Stimulated activated CD8-positive, alpha-beta memory T cell treated with anti-CD3 and anti-CD28 coated beads, Interleukin-2, amount 100 ng/mL, for 48 hours (primary cell): ENCODE measurements at places on chromosomes 13 and 19.

- no peak for DNase-seq
Observed at GRCh38 chr13:80278706-80279105, 62.2 kb downstream of the SPRY2 start.

DNA sequence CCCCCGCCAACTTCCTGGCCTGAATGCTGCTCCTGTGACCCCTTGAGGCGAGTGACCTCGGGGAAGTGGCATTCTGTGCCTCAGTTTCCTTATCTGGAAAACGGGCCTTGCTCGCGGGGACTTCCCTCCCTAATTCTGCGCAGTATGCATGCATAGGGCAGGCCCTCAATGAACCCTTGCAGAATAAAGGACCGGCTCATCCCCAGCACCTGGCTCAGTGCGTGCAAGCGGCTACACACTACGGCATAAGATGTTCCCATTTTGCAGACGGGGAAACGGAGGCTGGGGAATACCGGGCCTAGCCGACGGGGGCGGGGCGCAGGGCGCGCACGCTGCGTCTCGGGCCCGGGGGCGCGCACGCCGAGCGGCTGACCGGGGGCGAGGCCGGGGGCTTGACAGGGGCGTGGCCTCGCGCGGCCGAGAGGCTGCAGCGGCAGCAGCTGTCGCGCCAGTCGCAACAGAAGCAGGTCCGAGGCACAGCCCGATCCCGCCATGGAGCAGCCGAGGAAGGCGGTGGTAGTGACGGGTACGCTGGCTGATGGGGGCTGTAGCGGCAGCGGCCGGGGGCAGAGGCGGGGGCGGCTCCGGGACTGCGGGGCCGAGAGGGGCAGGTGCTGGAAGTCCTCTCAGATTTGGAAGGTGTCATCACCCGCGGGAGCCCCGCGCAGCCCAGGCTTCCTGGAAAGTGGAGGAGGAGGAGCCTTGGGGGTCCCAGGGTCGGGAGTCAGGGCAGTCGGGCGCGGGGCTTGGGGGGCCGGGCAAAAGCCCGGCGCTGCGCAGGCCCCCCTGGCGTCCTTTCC is at the start of gene PGPEP1:
Gene PGPEP1, plus strand, starts transcription at position 409 of the 800 bp plus-strand sequence. Its CDS starts 84 bp downstream, at position 493.
- peak; percentile 64 for DNase-seq

DNA sequence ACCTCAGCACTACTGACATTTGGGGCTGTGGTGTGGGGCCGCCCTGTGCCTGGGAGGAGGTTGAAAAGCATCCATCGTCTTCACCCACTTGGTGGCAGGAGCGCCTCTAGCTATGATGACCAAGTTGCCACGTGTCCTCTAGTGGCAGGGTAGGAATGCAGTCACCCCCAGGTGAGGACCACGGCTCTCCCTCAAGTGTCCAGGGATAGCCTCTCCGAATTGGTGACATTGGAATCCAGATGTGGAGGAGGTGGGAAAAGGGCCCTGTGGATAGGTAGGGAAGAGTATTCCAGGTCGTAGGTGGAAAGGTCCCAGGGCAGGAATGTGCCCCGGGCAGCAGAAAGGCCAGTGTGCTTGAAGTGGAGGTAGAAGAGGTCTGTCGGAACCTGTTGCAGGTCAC is 37.6 kb downstream of the ARHGEF18 start:
- no peak for DNase-seq

- no peak for DNase-seq
Observed at GRCh38 chr13:67292886-67293285, 62.8 kb upstream of the PCDH9 start.

DNA sequence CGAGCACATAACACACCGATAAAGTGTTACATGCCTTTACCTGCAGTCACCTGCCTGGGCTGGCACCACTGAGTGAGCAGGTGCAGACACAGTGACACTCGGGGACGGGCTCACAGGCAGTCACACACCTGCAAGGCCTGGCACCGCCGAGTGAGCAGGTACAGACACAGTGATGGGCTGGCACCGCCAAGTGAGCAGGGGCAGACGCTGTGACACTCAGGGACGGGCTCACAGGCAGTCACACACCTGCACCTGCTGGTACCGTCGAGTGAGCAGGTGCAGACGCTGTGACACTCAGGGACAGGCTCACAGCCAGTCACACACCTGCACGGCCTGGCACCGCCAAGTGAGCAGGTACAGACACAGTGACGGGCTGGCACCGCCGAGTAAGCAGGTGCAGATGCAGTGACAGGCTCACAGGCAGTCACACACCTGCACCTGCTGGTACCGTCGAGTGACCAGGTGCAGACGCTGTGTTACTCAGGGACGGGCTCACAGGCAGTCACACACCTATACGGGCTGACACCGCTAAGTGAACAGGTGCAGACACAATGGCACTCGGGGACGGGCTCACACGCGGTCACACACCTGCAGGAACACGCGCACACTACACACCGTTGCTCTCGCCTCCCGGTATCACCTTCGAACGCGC is 470 bp downstream of the ZNF835 start:
- DNase-seq, result no peak

DNA sequence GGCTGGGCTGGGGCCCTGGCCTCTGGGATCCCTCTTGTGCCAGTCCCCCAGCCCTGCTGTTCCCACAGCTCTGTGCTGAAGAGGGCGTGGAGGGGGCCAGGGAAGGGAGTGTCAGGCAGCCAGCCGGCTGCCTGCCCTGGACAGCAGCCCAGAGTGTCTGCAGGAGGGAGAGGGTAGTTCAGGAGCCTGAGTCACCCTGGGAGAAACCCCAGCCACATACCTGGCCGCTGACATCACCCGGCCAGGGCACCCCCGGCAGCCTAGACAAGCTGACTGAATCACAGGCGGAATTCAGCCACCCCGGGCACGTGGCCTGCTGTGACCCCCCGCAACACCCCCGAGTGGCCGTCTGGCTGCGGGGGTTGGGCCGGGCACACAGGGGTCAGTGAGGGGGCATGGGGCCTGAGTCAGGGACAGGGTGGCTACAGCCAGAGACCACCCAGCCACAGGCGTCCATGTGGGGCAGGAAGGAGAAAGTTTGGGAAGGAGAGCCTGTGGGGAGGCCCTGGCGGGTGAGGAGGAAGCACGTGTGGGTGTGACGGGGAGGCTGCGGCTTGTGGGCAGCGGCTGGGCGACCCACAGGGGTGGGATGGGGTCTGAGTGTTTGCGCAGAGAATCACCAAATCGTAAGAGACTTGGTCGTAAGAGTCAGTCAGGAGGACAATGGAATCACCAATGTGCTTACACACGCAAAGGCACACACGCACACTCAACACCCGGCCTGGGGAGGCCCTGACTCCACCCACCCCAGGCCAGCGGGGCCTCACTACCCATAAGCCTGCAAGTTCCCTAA is 11.9 kb upstream of the FOSB start:
- peak; percentile 67 for DNase-seq

DNA sequence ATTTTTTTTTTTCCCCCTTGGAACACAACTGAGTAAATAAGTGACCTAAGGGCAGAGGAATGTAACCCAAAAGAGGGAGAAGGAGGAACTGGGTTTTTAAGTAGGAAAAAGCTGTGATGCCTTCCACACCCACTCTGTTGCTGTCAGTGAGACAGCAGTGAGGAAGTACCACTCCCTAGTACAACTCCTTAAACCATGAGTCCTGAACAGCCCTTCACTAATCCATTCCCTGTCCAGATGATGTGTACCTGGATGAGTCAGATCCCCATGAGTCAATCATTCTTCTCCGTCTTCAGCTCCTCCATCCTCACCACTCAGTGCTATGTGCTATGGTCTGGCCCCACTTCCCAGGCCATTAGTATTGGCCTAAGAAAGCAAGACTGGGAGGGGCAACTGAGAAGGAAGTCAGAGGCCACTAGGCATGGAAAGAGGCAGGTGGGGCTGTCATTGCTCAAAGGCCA is 12.9 kb upstream of the CXCL17 start:
- no peak for DNase-seq

GRCh38 chr19:1906985-1907562 is 1.9 kb downstream of the ADAT3 start:
- no peak for DNase-seq

- no peak for DNase-seq
Observed at GRCh38 chr13:76993021-76993420, 1.1 kb downstream of the CLN5 start.

GRCh38 chr13:45479661-45480060 is 14.9 kb downstream of the COG3 start:
- no peak for DNase-seq

GRCh38 chr13:113273851-113274590 is 23.0 kb upstream of the LAMP1 start:
- DNase-seq, result no peak

GRCh38 chr13:75670496-75670895 is 34.4 kb downstream of the LMO7 start:
- DNase-seq, result no peak

- DNase-seq, result no peak
Observed at GRCh38 chr19:36041831-36042230, 9.2 kb upstream of the CLIP3 start.

DNA sequence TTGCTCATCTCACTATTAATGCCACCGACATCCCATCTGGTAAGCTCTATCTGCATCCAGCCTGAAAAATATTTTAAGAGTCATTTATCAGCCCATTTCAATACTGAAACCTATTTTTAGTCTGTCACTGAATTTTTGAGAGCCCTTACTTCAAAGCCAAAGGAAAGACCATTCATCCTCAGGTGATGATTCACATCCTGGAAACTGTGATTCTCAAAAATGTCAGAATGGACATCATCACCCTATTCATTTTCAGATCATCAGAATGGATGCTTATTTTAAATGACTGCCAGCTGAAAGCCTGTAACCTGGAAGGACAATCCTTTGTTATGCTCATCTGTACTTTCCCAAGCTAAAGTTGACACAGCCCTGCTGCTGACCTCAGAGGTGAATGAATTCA is 27.0 kb downstream of the TNFSF11 start:
- DNase-seq, result no peak

DNA sequence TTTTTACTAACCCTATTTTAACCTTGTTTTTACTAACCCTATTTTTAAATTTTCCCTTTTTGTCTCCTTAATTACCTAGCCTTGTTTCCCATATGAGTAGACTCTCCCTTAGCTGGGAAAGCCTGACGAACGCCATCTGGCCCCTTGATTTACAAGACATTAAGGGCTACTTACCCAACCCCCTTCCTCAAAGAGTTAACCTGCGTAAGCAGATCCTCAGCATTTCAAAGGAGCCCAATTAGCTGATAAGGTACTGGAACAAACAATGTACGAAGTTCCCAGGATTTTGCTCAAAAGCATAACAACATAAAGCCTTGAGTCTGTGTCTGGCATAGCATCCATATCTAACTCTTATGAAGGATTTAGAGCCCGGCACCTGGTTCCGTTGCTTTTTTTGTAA is 4.7 kb upstream of the MVB12A start:
- DNase-seq, result no peak

DNA sequence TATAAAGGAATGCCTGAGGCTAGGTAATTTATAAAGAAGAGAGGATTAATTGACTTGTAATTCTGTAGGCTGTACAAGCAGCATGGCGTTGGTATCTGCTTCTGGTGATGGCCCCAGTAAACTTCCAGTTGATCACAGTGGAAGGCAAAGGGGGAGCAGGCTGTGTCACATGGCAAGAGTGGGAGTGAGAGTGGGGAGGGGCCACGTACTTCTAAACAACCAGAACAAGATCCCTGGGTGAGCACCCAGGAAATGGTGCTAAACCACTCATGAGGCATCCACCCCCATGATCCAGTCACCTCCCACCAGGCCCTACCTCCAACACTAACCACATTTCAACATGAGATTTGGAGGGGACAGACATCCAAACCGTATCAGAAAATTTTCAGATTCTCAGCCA is 3.0 kb upstream of the RNF113B start:
- DNase-seq, result no peak

GRCh38 chr19:10283301-10284064 is 3.3 kb upstream of the ICAM4 start:
- DNase-seq, result no peak
